ENCODE measurements at places on chromosomes 3 and 15.

DNA sequence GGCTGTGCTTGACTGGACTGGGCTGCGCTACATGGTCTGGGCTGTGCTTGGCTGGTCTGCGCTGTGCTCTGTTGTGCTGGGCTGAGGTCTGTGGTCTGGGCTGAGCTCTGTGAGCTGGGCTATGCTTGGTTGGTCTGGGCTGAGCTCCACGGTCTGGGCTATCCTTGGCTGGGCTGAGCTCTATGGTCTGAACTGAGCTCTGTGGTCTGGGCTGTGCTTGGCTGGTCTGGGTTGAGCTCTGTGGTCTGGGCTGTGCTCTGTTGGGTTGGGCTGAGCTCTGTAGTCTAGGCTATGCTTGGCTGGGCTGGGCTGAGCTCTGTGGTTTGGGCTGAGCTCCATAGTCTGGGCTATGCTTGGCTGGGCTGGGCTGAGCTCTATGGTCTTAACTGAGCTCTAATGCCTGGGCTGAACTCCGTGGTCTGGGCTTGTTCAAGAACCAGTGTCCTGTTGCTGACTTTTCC, 92.0 kb downstream of the PLXNA1 start:
- DNase-seq, result no peak

DNA sequence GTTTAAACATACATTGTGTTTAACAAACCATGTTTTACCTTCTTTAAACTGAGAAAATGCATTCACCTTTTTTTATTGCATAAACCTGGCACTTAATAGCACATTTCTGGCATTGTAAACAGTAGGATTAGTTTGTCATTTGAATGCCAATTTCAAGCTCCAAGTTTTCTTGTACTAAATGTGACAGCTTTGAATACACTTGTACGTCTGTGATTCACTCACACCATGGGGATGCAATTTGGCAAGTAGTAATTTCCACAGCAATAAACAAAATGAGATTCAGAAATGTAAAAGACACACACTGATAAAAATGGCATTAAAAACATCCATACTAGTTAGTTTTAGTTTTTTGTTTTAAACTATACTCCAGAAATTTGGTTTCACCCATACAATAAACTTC, 598.9 kb downstream of the SI start:
- no peak for DNase-seq

DNA sequence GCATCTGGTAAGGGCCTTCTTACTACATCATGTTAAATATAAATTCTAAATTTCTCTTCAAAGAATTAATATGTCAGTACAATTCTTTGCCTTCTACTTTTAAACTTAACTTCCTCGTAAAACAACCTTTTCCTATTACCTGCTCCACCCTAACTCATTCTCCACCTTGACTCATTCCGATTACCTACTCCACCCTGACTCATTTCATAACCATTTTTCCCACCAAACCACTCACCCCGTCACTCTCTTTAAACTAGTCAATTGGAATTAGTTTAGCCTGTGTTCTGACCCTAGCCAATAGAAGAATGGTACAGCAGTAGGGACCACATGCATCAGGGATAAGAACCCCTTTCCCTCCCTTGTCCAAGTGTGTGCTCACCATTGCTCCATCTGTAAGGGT, 65.6 kb downstream of the PLSCR2 start:
- no peak for DNase-seq

DNA sequence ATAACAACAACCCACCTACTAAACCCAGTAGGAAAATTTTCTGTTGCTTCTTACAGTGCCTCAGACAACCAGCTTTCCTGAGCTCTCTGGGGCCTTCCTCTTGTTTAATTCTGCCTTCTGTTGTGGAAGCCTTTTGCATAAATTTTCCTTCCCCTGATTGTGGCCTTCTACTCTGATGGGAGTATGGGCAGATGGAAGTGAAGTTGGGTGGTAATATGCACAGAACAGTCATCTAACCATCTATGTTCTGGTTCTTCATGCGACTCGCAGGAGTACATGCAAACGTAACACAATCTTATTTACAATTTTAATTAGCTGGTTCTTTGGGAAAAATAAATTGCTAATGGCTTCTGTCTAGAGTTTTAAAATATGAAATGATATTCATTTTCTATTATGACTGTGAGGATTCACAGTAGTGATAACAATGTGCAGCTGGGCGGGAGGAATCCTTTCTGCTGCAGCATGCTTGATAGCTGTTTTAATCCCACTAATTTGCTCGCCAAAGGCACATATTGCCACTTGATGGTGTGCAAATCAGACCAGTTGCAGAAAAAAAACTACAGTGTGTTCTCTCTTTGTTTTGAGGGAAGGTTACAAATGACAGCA, 311.5 kb upstream of the ROPN1 start:
- no peak for DNase-seq

- DNase-seq, result no peak
These were observed 107.0 kb downstream of the IQSEC1 start for GRCh38 chr3:12965999-12966846.

DNA sequence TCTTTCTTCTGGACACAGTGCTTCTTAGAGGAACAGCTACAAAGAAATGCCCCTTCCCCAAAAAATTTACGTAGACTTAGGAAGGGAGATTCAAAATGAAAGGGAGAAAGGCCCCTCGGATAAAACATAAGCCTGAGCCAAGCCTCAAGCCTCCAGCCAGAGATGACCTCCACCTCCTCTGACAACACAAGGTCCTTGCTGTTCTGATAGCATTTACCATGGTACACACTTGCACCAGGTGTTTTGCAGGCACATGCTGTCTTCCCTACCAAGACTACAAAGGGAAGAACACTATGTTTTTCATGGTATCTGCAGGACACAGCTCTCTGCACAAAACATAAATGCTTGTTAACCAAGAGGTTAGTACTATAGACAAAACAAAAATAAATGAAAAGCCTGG, 27.8 kb downstream of the RYK start:
- no peak for DNase-seq

GRCh38 chr3:127168271-127168670, 24.7 kb upstream of the PRR23E start:
- DNase-seq, result no peak

DNA sequence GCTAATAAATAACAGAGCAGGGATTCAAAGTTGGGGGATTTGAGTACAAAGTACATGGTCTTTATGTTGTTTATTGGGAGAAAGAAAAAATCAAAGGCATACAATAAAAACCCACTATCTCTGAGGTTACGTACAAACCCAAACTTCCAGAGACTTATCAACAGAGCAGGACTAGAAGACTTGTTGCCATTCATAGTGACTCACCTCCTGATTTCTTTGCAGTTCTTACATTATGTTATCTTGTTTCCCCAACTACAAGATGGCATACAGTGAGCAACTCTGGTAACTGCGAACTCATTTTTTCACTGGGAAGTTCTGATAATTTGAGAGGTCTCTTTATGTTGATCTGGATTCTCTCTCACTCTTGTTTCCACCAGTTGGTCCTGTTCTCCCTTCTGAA, 80.6 kb upstream of the ETV5 start:
- no peak for DNase-seq

DNA sequence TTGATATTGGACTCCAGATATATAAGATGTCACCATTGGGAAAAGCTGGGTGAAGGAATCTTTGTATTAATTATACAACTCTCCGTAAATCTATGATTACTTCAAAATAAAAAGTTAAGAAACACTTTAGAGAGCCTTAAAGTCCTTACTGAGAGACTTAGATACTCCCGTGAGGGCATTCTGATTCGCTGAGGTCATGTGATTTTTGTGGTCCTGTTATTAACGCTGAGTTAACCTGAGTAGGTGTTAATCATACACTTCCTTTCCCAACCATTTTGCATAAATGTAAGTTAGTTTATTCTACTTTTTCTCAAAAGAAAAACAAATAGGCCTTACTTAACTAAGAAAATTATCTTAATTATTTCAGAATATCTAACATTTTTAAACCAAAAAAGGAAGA, 67.1 kb upstream of the LMOD3 start:
- no peak for DNase-seq

DNA sequence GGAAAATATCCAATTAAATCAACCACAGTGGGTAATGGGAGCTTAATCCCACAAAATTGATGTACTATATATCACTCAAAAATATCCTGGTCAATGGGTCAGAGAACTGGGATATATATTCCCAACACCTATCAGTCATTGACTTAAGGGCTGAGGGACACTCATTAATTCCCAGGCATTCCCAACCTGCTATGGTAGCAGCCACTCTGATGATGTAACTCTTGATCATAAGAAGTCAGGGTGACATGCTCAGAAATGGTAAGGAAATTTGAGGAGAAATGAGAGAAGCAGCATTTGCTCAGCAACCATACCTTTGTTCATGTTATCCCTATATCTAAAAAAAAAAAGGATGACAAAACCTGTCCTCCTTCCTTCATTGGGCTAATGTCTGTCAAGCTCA, 3.1 kb upstream of the PLOD2 start:
- DNase-seq, result no peak

DNA sequence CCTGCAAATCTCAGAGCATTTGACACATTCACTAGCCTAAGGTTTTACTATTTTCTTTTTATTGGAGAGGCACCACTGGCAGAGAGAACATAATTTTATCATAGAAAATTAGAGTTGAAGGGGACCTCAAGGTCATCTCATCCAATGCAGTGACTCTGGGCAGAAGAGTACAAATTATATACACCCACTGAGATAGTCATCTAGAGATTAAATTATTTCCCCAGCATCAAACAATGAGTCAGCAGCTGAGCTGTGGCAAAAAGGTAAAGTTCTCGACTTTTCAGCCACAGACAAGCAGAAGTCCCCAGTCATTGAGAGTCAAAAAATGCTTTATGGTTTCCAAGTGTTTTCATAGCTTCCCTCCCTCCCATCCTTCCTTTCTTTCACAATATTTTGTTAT, 39.3 kb upstream of the SEMA6D start:
- DNase-seq, result no peak

- DNase-seq, result no peak
These were observed 18.1 kb upstream of the CACNA2D2 start for GRCh38 chr3:50521572-50521971.

DNA sequence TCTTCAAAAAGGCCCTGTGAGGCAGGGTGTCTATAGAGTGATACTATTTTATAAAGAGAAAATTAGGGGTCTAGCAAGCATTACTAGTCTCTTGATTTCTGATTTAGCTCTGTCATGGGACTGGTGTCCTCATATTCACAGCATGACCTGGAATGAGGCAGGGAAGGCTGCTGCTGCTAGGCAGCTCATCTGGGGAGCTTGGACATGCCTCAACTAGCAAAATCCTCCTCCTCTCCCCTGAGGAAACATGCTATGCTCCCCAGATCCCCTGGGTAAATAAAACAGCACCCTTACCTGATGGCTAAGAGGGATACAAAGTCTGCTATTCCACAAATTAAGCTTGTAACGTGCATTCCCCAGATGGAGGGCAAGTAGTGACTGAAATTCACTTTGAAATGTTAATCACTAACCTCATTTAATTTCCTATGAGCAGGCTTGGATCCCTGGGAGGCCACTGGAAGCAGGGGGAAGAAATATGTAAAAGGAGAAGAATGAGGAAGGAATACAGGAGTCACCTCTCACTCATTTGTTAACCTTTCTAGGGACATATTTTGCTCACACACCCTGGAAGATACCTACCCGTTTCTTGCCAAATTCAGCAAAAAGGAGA, 709.4 kb downstream of the SQOR start:
- no peak for DNase-seq

- no peak for DNase-seq
These were observed at the start of gene ARPP21 for GRCh38 chr3:35639254-35640186. Gene ARPP21 (plus strand): TSS chr3:35639525. CDS start chr3:35681752, 42,227 bp downstream.

DNA sequence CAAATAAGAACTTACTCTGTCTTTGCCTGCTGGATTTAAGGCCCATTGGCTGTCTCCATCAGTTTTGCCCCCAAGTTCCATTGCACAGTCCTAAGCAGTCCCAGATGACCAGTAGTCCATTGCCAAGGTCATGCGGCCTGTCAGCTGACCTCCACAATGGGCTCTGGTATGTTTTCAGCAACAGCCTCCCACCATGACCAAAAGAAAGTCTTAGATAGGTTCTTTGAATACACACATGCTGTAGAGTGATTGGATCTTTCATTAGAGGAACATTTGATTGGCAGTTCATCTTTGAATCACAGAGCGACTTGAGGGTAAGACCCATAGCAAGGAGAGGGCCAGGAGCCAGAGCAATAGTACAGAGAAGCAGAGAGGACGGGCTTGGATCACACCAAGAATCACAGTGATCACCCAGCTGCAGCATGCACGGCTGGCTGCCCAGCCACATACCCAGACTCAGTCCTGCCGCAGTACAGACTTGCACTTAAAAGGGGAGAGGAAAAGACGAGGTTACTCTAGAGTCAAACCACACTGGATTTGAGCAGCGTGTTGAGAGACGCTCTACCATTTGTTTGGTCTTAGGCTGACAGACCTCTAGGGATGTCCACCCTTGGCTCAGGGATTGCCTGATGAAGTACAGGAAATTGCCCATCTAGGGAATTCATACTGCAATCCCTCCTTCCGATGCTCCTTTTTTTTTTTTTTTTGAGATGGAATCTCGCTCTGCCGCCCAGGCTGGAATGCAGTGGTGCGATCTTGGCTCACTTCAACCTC, 50.4 kb downstream of the APH1B start:
- DNase-seq, result no peak

DNA sequence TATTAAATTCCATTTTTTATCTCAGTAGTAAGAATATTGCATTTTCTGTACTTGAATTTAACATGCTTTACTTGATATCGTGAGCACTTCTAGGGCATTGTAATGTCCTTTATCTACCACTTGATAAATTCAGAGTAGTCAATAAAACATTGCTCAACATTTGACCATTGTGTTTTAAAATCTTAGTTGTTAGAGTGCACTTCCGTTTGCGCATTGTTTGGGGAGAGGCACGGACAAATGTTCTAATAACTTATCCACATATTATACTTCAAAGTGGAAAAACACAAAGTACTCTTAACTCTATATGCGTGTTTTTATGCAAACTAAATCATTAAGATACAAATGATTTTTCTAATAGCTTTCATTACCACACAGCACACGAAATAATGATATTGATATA, 419 bp downstream of the FAM227B start:
- DNase-seq, result no peak

- DNase-seq, result no peak
These were observed 23.4 kb downstream of the BDH1 start for GRCh38 chr3:197532388-197532787.

DNA sequence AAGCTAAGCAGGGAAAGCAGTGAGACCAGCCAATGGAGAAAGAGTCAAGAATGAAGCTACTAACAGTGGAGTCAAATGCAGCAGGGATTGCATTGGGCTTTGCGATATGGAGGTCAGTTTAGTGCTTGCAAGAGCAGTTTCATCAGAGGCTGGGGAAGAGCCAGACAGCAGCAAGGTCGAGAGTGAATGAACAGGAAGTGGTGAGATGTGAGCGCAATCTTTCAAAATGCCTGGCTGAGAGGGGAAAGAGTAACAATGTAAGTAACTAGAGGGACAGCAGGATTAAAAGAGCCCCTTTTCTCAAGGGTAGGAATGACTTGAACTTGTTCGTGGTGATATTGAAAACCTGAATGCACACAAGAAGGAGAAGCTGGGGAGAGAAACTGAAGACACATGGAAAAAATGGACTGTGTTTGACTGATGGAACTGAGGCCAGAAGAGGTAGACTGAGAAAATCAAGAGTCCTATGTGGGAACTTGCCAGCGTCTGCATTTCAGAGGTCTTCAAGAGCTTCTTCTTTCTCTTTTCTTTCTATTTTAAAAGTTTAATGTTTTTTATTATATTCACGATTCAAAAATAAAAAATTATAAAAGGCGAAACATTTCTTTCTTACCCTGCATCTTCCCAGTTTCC, 30.6 kb upstream of the GPR160 start:
- DNase-seq, result no peak

Data from HTR-8/SVneo (cell line).